ENCODE measurements at places on chromosomes 2 and 18. TPM values are rescaled to one million over a fixed set of nuclear protein-coding genes. Genes with fewer than 3 reads are reported as not detected.

- DNase-seq: no peak
Observed at GRCh38 chr2:204315236-204315662, 230.0 kb upstream of the PARD3B start.

DNA sequence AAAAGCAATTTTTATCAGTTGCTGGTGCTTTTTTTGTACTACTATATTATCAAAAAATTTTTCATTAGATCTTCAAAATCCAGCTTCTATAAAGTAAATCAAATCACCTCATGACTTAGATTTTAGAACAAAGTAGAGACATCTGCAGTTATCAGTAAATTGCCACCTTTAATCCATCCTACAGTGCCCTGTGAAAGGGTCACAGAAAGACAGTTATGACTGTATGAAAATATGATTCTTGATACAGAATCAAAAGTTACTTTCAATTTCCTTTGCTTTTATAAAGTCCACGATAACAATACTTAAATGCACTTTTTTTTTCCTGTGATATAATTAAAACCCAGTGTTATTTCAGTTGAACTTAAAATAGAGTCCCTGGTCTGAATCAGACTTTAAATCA lies 61.4 kb downstream of the PRPF40A start:
- DNase-seq: no peak

GRCh38 chr2:11945139-11946126 lies 199.0 kb downstream of the LPIN1 start:
- no peak for DNase-seq

- DNase-seq: no peak
Observed at GRCh38 chr18:32237049-32237448, 47.2 kb downstream of the MEP1B start.

GRCh38 chr2:220373878-220374277 lies 746.4 kb downstream of the SLC4A3 start:
- DNase-seq: no peak

DNA sequence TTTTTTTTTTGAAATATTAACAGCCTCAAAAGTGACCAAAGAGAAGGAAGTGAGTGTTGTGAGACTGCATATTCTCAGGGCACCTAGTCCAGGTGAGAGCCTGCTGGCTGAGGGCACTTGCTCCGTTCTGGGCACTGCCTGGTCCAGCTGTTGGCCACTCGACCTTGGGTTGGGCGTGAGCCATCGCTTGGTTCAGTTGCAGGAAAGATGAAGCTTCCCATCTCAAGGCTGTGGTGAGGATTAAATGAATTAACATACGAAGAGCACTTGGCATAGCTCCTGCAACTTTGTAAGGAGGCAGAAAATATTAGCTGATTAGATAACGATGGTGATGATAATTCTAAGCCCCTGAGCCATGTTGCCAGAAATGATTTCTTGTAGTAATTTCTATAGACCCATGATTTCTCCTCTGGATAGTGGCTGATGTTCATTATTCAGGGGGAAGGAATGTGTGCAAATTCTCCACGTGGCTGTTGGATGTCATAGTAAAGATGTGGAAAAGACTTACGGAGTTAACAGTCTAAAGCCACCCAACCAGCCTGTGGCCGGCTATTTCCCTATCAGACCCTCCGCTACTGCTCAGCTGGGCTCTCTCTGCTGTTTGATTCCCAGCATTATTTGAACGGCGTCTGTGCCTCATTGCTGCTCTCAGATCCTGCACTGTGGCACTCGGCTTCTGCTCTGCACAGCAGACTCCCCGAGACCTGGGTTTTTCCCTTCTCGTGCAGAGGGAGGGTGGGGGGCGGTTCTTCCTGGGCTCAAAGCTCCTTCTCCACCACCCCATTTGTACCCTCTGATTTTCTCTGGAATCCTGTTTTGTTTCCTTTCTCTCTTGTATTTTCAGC lies 221.1 kb downstream of the GALR1 start:
- no peak for DNase-seq

- DNase-seq: no peak
Observed at GRCh38 chr2:213306316-213306942, 22.2 kb downstream of the SPAG16 start.

GRCh38 chr2:239354132-239354790 lies 46.6 kb downstream of the HDAC4 start:
- DNase-seq: no peak

Gene GPR17
- not detected for total RNA-seq

Gene TUBA4B
- not detected for total RNA-seq

DNA sequence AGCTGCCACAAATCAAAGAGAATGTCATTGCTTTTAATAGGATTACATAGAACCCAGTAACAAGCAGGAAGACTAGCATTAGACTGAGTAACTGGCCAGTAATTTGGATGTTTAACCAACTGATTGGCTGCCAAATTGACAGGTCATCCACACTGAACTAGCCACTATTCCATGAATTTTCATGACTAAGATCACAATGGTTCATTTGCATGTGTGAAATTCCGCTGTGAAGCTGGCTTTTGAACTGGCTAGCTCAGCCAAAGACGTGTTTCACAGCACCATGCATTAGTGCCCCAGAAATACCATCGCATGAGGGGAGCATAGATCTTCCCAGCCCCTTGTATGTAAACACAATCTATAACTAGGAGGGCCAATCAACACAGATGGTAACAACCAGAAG lies 649.8 kb downstream of the ARHGAP15 start:
- no peak for DNase-seq

GRCh38 chr2:237231593-237231992 lies 145.9 kb downstream of the COPS8 start:
- DNase-seq: no peak

- no peak for DNase-seq
Observed at GRCh38 chr18:23926571-23926970, 88.0 kb upstream of the TTC39C start.

DNA sequence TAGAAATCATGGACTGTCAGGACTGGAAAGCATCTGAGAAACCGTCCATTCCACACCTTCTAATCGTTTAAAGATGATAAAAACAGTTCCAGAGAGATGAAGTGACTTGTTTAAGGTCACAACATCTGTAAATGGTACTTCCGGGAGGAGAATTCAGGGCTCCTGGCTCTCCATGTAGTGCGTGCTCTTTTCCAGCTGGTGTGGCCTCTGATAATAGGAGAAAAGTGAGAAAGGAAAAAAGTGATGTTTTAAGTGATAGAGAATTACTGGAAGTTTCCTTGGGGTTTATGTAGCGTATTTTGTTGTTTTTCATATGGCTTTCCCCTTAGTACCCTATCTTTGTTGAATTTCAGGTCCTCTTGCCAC lies 663 bp downstream of the C2orf49 start:
- no peak for DNase-seq

- DNase-seq: no peak
Observed at GRCh38 chr2:11174222-11174621, 19.0 kb downstream of the SLC66A3 start.

DNA sequence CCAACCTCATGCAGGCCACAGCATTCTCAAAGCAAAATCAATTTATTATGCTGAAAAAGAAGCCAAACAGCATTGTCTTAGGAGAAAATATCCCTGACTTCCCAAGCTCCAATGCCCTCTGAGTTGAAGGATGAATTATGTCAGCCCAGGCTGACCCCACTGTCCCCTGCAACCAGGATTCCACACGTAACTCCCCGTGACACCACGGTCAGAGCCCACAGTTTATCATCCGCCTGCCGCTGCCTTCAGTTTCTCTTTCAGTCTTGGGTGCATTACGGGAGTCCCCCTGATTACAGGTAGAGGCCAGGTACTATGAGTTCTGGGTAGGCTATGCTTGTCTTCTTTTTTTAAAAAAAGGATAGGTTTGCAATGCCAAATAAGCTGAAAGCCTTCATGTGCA lies 244.2 kb downstream of the MYT1L start:
- DNase-seq: no peak

GRCh38 chr2:239331560-239331959 lies 69.3 kb downstream of the HDAC4 start:
- DNase-seq: no peak

DNA sequence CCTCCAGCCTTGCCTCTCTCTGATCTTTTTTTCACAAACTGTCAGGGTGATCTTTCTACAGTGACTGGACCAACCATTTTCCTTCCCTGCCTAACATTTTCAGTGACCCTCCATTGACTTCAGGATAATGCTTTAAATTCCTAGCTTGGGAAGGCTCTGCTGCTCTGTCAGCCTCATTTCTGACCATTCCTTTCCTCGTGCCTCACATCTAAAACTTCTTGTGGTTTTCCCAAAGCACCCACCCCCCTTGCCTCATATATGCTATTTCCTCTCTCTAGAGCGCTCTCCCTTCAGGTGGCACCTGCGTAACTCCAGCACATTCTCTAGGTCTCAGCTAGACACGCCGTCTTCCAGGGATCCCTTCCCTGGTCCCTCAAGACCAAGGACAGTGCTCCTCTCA lies 37.2 kb downstream of the DRC1 start:
- DNase-seq: no peak

GRCh38 chr2:119474371-119475224 lies 42.9 kb downstream of the TMEM37 start:
- DNase-seq: no peak

Gene XIRP2
- not detected for total RNA-seq

Gene ACYP2
- total RNA-seq: 19.3 TPM

- DNase-seq: no peak
Observed at GRCh38 chr2:102357937-102358336, 2.3 kb downstream of the IL18R1 start.

Gene BMP10
- total RNA-seq: not detected

DNA sequence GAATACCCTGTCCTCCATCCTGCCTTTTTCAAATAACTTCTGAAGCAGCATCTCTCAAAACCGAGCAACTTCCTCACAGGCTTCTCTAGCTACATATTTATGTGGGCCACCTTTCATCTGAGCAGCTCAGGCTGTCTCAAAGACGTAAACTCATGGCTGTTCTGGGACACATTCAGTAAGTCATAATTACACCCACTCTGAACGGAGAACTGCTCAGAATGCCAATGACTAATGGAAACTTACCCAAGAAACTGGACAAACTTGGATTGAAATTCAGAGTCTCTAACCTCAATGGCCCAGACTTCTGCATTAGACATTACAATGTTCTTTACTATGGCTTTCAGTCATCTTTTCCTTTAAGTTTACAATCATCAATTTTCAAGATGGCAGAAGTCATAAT lies 145.2 kb downstream of the RAD51AP2 start:
- no peak for DNase-seq

GRCh38 chr18:44887227-44887631 lies 206.5 kb downstream of the SETBP1 start:
- DNase-seq: no peak

DNA sequence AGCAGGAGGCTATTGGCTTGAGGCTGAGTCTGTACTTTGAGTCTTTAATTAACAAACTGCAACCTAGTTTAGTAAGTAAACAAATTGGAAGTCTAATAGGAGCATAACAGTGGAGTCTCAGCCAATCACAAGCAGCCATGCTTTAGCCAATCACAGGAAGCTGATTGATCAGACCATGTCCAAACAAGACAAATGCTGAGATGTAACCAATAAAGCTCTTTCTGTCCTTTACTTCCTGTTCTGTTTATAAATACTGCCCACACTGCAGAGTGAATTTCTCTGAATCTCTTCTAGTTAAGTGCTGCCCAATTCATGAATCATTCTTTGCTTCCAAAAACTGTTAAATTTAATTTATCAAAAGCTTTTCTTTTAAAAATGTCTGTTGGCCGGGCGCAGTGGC lies 146.6 kb upstream of the DLX2 start:
- no peak for DNase-seq

DNA sequence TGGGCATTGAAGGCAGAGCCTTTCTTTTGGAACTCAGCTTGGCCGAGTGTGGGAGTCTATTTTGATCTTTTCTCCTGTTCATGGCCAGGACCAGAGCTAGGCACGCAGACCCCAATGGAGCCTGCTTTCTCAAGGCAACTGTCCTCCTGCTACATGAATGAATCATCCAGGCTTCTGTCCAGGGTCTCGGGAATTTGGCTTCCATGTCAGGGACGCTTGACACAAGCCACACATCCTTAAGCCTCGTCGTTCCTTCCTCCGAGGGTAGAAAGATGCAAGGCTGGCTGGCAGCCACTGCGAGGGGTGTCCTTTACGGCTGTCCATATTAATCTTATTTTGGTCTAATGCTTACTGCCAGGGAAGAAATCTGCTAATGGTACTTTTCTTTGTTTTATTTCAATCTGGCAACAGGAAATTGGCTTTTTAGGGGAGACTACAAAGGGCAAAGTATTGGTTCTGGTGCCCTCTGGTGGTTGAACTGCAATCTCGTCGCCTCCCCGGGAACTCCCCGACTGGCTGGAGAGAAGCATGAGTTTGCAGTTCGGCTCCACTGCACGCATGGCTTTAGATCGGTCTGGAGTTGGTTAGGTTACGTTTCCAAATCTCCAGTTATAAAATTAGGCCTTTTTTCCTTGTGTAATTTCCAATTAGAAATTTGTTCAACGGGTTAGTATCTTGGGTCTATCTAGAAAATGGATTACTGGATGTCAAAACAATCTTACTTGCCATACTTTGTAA lies 135.2 kb downstream of the ALPK2 start:
- peak; percentile 81 for DNase-seq

Gene PSMD14
- total RNA-seq: 38.3 TPM

GRCh38 chr2:171136024-171136423 lies 24.7 kb downstream of the TLK1 start:
- DNase-seq: no peak

Gene FOXD4L1
- 0.44 TPM for total RNA-seq

Gene SH2D6
- total RNA-seq: not detected

Gene FHOD3
- 1.9 TPM for total RNA-seq

Gene CYP27A1
- 25.6 TPM for total RNA-seq

Gene FBXO15
- 0.73 TPM for total RNA-seq

DNA sequence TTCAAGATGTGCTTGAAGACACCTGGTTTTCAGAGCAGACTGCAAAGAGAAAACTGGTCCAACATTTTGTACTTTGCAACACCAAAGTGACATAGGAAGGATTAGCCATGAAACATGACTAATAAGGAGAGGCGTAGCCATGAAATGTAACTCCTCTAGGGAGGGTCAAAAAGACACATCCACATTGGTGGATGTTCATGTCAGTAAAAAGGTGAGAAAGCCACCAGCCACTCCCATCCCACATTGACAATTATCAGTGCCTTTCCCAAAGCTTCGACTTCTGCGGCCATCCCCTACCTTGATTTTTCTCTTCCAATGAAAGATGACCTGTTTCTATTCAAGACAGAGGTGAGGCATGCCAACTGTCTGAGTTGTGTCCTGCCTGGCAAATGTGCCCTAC lies 223.2 kb downstream of the ALK start:
- no peak for DNase-seq

Gene ALPP
- not detected for total RNA-seq

Gene SERPINB2
- total RNA-seq: 16.2 TPM

DNA sequence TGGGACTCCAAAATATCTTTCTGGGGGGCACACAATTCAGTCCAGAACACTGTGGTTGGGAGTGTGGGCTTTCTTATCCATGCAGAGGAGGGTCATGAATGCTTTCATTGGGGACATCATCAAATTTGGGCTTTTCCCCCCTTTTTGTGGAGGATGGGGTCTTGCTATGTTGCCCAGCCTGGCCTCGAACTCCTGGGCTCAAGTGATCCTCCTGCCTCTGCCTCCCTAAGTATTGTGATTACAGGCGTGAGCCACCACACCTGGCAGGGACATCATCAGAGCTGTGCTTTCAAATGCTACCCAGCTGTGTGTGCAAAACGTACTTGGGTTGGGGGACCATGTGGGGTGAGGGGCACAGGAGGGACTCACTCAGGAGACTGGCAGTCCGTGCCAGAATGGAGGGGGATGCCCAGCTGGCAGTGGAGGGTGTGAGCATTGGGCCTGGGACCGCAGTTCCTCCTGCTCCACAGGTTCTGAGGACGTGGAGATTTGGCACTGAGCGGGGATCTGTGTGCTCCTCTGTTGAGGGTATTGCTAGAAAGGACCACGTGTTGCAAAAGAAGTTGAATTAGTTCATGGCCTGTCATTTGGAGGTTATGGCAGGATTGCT lies 24.4 kb downstream of the EMILIN2 start:
- DNase-seq: no peak

- DNase-seq: no peak
Observed at GRCh38 chr2:22901471-22902179, 483.4 kb upstream of the KLHL29 start.
